ENCODE measurements at places on chromosomes 1 and 21.

DNA sequence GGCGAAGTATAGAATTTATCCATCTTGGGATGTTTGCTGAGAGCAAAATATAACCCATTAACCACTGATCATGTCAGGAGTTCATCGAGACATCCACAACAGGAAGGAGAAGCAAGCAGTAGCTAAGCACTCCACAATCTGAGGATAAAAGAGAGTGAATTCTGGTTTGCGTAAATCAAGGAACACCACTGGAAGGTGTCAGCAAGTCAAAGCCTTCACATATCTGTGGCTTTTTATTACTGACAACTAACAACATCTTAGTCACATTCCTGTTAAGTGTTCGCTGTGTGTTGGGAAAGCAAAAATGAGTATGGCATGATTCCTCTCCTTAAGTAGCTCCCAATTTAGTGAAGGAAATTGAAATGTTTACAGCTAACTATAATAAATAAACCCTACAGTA is 44.5 kb upstream of the DARS2 start:
- peaks cover 74% of the 10 kb centered on the region for H3K36me3 ChIP-seq
- H3K4me1 ChIP-seq, result no peaks in the 10 kb centered on the region
- no peak overlapping the region for H3K27ac ChIP-seq
- H3K27me3 ChIP-seq, result no peaks in the 10 kb centered on the region
- DNase-seq, result no peak

DNA sequence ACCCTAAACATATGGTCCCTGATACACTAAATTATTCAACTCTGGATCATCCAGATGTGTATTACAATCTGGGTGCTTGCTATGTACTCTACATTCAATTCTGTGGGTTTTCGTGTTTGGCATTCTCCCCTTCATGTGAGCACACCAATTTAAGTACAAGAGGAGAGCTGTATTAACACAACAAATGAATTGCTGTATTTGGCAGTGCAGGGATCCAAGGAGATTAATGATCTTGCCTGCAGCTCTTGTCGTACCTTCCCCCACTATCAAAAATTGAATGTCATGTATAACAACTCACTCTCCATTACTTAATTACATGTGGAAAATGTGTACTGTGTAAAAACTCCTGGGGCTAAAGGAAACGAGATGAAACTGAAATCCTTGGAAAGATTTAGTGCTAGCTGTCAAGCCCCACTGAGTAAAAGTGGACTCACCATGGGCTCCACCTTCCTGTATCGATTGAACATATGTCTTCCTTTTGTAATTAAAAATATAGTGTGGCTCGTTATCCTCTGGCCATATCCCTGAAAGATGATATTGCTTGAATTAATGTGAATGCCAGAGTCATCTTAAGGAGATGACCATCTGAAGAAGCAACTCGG is 172.2 kb upstream of the L1TD1 start:
- H3K27me3 ChIP-seq, result no peaks in the 10 kb centered on the region
- no peaks in the 10 kb centered on the region for H3K4me1 ChIP-seq
- no peak for DNase-seq
- no peaks in the 10 kb centered on the region for H3K36me3 ChIP-seq
- H3K4me3 ChIP-seq, result no peak overlapping the region

DNA sequence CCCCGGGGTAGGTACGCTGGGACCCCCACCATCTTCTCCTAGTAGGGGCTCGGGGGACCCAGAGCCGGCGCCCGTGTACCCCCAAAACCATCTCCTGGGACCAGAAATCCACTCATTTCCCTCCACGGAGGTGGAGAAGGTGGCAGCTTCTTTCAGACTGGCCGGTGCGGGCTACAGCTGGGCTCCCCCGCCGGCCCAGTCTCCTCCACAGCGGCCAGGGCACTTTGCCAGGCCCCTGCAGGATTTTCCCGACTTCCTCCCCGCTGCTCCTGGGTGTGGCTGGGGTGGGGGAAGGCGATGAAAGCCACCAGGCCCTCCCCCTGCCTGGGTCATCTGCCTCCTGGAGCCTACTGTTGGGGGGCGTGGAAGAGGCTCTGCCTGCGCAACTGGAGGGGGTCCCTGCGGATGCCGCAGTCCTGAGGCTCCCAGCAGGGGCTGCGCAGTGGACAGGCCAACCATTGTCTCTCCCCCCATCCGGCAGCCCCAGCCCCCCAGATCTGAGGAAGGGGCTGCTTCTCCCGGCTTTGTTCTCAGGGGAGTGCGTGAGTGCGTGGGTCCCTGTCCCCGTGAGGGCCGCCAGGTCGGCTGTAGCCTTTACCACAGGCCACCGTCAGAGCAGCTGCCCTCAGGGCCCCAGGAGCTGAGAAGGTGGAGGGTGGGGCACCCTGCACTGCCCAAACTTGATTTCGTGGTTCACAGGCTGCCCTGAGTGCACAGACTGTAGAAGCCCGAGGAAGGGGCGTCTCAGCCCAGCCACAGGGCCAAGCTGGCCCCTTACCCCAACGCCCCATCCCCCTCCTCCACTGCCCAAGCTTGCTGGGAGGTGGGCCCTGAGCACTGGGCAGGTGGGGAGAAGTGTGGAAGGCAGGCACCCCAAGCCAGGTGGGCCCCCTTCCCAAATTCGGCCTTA is 1.3 kb downstream of the AGRN start:
- DNase-seq, result peak; percentile 91
- peaks cover 29% of the 10 kb centered on the region for H3K36me3 ChIP-seq
- no peaks in the 10 kb centered on the region for H3K27me3 ChIP-seq
- peaks cover 48% of the 10 kb centered on the region for H3K4me1 ChIP-seq
- peak overlapping the region; percentile 84 for H3K4me3 ChIP-seq

GRCh38 chr1:224592636-224593582 is 23.2 kb upstream of the CNIH3 start:
- no peaks in the 10 kb centered on the region for H3K4me1 ChIP-seq
- H3K4me3 ChIP-seq, result no peak overlapping the region
- peak; percentile 63 for DNase-seq
- H3K36me3 ChIP-seq, result no peaks in the 10 kb centered on the region

DNA sequence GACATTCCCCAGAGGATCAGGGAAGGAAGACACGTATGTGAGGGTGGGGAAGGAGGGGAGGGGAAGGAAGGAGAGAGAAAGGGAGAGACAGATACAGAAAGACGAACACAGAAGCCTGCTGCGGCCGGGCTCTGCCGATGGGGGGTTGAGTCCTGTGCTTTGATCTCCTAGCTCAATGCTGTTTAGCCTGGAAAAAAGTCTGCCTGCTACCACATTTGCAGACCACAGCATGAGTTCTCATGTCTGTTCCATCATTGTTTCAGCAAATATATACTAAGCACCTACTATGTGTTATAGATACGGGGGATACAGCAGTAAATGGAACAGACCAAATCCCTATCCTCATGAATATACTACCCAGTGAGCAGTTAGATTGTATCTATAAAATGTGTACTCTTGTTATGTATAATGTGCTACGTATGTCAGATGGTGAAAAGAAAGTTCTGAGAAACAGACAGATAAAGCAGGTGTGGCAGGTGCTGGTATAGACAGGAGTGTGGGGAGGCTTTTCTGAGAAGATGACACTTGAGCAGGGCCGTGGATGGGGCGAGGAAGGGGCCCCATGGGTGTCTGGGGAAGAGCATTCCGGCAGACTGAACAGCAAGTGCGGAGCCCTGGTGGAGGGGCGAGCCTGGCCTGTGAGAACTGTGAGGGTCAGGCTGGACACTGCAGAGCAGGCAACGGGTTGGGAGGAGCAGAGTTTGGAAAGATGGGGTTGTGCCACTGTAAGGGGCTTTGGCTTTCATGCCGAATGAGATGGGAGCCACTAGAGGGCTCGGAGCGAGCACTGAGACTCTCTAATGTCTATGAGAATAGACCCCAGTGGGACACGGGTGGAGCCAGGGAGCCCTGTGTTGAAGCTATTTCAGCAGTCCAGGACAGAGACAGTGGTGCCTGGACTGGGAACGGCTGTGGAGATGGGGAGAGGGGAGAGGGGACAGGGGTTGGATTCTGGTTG is 34.1 kb downstream of the KIAA1614 start:
- no peaks in the 10 kb centered on the region for H3K27me3 ChIP-seq
- H3K36me3 ChIP-seq, result no peaks in the 10 kb centered on the region
- H3K4me3 ChIP-seq, result no peak overlapping the region
- H3K27ac ChIP-seq, result no peak overlapping the region
- H3K4me1 ChIP-seq, result no peaks in the 10 kb centered on the region

DNA sequence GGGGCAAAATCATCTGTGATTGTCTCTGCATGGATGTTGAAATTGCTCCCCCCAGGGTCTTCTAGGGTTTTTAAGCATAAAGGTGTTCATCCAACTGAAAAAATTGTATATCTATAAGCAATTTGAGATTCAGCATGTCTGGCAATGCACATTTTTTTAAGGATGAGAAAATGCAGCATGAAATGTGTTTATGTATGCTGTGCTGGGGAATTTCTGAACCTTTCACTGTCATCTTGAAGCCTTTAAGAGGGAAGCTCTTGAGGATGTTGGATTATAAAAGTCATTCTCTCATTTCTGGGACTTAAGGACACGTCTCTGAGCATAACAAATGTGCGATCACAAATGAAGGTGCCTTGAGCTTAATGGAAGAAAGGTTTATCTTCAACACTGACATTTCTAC is 9.4 kb downstream of the OVAAL start:
- DNase-seq, result no peak
- no peak overlapping the region for H3K4me3 ChIP-seq
- H3K36me3 ChIP-seq, result no peaks in the 10 kb centered on the region
- no peak overlapping the region for H3K27ac ChIP-seq
- H3K4me1 ChIP-seq, result 0 out of 2 replicates have a peak, but pooled peaks cover 1% of the 10 kb centered on the region

DNA sequence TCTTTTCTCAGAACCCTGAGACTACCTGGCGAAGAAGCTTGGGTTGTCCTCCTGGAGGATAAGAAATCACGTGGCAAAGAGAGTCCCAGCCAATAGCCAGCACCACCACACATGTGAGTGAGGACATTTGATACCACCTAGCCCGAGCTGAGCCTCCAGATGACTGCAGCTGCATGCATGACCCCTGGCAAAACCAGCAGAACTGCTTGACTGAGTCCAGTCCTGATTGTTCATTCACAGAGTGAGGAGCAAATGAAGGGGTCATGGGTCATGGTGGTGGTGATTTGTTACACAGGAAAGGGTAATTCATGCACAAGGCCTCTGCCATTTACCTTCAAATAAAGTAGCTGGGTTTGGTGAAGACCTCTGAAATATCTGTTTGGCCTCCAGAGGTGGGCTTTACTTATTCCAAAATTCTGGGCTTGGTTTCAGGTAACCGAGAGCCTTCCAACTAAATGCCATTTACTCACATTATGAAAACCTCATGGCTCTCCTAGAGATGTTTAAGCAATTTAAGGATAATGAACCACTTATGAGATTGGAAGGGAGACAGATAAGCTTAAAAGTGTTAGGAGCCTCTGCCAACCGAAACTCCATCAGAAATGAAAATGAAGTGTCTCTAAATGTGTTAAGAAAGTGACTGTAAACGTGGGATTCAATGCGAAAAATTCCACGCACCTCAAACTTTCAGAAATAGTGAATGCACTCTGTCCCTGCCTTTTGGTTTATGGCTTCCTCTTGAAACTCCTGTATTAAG is 163.3 kb downstream of the SLC35F3 start:
- peaks cover 31% of the 10 kb centered on the region for H3K4me1 ChIP-seq
- 0 out of 2 replicates have a peak, but pooled peaks cover 2% of the 10 kb centered on the region for H3K36me3 ChIP-seq
- H3K27me3 ChIP-seq, result no peaks in the 10 kb centered on the region
- H3K4me3 ChIP-seq, result no peak overlapping the region
- H3K27ac ChIP-seq, result peak overlapping the region; percentile 35

GRCh38 chr1:27567146-27567526 is 36.8 kb downstream of the AHDC1 start:
- H3K27me3 ChIP-seq, result no peaks in the 10 kb centered on the region
- H3K36me3 ChIP-seq, result peaks cover 4% of the 10 kb centered on the region
- H3K27ac ChIP-seq, result no peak overlapping the region
- H3K4me3 ChIP-seq, result no peak overlapping the region
- H3K4me1 ChIP-seq, result peaks cover 39% of the 10 kb centered on the region

DNA sequence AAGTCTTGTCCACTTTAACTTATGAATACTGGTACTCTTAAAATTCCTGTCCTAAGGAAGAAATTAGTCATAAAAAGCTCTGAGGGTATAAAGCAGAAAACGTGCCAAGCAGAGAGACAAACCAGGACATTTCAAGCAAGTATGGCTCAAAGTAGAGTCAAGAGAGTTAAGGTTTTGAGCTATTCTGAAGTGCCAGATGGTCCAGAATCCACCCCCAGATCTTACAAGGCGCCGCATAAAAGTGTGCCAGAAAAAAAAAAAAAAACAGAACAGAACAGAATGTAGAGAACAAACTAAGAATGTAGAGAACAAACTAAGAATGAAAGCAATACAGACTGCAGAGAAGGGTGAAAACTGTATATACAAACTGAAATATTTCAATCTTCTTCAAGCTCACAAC is 12.5 kb downstream of the EPS15 start:
- H3K4me1 ChIP-seq, result peaks cover 8% of the 10 kb centered on the region
- 0 out of 2 replicates have a peak, but pooled peaks cover 3% of the 10 kb centered on the region for H3K36me3 ChIP-seq
- H3K27ac ChIP-seq, result no peak overlapping the region
- no peak overlapping the region for H3K4me3 ChIP-seq

DNA sequence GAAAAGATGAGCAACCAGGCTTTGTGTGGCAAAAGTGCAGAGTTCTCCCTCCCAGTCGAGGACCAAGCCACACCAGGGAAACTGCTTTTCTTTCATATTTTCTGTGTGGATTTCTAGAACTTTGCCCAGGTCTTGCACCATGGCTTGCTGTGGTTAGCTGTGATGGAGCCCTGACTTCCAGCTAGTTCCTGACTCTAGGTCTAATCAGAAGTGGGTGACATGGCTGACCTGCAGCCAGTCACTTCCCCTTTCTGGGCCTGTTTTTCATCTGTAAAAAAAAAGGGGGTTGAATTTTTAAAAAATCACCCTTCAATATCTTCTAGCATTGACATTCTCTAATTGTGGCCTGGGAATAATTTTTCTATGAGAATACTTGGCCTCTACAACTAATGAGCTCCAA is 491.2 kb upstream of the USP24 start:
- no peak overlapping the region for H3K4me3 ChIP-seq
- H3K4me1 ChIP-seq, result no peaks in the 10 kb centered on the region
- DNase-seq, result no peak
- no peak overlapping the region for H3K27ac ChIP-seq
- H3K36me3 ChIP-seq, result no peaks in the 10 kb centered on the region

GRCh38 chr1:47774986-47775834 is 222.0 kb downstream of the TRABD2B start:
- no peak for DNase-seq
- no peaks in the 10 kb centered on the region for H3K27me3 ChIP-seq

GRCh38 chr1:240803151-240803550 is 191.2 kb upstream of the GREM2 start:
- no peaks in the 10 kb centered on the region for H3K36me3 ChIP-seq
- H3K4me3 ChIP-seq, result peak overlapping the region; percentile 48
- peaks cover 53% of the 10 kb centered on the region for H3K4me1 ChIP-seq
- H3K27me3 ChIP-seq, result no peaks in the 10 kb centered on the region

- no peaks in the 10 kb centered on the region for H3K4me1 ChIP-seq
- peak; percentile 82 for DNase-seq
- no peak overlapping the region for H3K4me3 ChIP-seq
- peaks cover 14% of the 10 kb centered on the region for H3K27me3 ChIP-seq
Measured at GRCh38 chr1:91282695-91283420, 121.8 kb downstream of the HFM1 start.

GRCh38 chr1:2555634-2556276 is 416 bp upstream of the TNFRSF14 start:
- H3K27me3 ChIP-seq, result no peaks in the 10 kb centered on the region
- peaks cover 15% of the 10 kb centered on the region for H3K4me1 ChIP-seq
- no peaks in the 10 kb centered on the region for H3K36me3 ChIP-seq

DNA sequence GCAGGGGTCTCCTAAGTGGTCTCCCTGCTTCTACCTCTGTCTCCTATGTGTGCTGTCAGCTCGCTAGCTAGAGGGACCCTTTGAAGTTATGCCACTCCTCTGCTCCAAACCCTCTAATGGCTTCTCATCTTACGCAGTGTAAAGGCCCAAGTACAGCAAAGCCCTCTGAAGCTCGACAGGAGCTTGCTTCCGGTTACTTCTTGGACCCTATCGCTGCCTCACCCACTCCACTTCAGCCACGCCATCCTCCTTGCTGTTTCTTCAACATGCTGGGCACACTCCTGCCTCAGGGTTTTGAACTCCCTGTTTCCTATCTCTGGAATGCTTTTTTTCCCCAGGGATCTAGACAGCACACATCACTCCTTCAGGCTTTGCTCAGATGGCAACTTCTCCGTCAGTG is 102.3 kb upstream of the F3 start:
- no peak for DNase-seq
- H3K4me3 ChIP-seq, result no peak overlapping the region
- no peak overlapping the region for H3K27ac ChIP-seq

Measured in PC-3 (cell line).